ENCODE measurements at places on chromosomes 1 and 21.

GRCh38 chr1:201542309-201543035 lies 3.5 kb downstream of the NAV1 start:
- DNase-seq, result no peak

- DNase-seq, result no peak
Measured at GRCh38 chr1:97120806-97121205, 399.2 kb downstream of the PTBP2 start.

GRCh38 chr1:108531444-108531843 lies 28.5 kb upstream of the EEIG2 start:
- no peak for DNase-seq

DNA sequence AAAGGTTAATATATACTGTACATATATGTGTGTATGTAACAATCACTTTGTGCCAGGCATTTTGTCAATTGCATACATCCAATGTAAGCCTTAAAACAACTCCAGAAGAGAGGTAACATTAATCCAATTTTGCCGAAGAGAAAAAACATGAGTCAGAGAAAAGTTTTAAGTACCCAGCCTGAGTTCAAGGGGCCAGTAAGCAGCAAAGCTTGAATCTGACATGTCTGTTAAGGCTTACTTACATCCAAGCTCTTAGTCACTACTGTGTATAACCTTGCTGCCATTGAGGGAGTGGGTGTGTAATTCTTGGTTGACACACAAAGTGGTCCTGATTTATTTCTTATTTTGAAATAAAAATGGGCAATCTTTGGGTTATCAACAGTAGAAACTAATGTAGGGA lies 360.4 kb upstream of the LYPLAL1 start:
- no peak for DNase-seq

DNA sequence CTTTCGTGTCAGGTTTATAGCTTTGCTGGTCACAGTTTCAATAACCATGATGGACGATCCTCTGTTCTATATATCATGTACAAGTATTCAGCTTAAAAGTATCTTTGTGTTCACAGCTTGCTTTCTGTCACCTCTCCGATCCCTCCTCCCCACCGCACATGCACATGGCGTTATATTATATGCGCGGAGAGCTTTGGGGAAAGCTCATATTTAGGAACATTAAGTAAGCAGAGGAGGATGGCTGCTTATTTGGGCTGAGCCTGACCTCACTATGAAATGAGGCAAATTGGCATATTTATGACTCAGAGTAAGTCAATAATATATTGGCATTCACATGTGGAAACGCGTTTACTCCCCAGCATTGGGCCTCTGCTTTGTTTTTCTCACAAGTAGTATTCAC lies 360.5 kb downstream of the HLX start:
- no peak for DNase-seq

- DNase-seq, result no peak
Measured at GRCh38 chr1:106548726-106549125, 507.7 kb upstream of the PRMT6 start.

- DNase-seq, result no peak
Measured at GRCh38 chr1:212410231-212410820, 4.4 kb downstream of the PACC1 start.

DNA sequence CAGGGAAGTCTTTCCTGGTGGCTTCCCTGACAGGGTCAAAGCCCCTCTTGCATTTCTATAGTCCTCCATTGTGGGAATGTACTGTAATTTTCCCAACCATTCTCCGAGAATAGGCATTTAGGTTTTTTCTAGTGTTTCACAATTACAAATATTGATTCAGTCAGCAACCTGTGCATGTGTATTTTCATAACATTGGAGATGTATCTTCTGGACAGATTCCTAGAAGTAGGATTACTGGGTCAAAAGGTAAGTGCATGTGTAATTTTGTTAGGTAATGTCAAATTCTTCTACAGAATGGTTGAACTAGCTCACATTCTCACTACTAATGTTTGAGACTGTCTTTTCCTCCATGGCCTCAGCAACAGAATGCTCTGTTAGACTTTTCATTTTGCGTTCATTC lies 8.3 kb upstream of the PLA2G2A start:
- no peak for DNase-seq

DNA sequence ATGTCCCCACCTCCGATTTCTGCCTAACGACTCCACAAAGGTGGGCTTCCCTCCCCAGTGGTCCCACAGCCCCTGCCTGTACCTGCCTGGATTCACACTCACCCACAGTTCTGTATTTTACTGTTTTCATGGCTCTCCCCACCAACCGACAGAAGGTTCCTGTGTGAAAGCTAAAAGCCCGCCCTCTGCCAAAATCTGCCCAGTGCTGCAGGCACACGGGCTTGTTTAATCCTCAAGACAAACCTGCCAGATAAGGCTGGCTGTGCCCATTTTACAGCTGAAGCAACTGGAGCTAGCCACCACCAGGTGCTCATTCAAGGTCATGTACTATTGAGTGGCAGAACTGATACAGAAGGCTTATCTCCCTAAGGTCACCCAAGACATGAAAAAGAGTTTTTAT lies 114.5 kb downstream of the HIVEP3 start:
- no peak for DNase-seq

DNA sequence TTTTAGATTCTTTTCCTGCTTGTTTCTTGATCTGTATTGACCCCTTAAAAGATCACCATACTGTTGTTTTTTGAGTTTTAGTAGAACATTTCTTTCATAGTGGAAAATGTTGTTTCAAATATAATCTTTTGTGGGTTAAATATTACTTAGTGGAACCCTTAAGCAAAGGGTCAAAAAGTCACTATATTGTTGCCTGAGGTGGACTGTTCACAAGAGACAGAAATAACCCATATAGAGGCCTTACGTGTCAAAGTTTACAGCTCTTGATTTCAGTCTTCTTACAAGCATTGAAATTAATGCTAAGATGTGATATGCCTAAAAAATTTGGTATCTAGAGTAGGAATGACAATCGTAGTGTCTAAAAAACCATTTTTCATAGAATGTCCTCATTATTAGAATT lies 6.3 kb downstream of the DNAJB4 start:
- no peak for DNase-seq

DNA sequence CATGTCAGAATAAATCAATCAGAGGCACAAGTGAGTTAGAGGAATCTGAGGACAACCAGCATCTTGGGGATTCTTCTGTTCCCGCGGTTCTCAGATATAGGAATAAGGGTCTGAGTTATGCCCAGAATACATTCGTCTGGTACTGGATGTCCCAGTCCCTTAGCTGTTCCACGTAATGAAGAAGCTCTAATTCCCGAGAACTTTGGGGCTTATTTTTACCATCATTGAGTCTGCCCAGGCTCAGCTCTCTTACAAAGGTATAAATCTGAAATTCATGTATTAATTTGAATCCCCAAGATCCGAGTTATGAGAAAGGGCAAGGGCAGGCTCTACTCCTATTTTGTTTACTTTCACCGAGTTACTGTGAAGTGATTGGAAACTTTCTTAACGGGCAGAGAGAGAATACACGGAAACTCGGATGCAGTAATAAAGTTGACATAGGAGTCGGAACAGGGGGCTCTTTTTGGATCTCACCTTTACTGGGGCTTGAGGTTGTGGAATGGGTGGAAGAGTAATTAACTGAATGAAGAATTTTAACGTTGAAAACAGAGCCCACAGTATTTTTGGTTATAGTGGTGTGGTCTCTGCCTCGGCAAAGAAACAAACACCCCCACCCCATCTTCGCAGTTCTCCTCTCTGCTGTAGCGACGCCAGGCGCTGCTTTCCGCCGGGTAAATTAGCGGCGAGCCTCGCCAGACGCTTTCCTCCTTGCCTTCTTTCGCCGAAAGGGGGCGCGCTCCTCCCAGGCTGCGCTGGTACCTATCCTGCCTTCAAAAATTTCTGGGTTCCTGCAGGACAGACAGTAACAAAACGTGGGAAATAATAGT lies 7.1 kb downstream of the PRRX1 start:
- DNase-seq, result no peak

DNA sequence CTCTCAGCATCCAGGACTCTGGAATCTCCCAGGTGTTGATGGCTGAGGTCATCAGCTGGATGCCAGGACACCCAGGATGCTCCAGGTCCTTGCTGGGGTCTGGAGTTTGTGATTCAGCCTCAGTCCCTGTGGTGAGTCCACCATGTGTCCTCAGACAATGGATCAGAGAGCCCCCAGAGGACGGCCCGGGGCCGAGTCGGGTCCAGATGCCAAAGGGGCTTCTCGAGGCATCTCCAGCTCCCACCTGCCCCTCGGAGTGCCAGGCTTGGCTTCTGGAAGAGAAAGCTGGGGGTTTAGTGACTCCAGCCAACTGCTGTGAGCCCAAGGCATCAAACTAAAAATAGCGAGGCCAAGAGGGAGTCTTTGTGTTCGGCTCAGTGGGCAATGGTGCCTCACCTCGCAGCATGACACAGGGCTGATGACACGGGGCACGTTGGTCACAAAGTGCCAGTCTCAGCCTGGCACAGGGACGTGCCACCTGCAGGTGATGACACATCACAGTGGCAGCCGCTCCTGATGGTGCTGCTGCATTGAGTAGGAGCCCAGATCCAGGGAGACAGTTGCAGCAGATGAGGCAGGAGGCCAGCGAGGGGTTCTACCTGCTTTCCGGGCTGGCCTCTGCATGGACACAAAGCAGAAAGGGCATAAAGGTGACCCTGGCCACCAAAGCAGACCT lies 10.6 kb downstream of the PDE9A start:
- no peak for DNase-seq

- no peak for DNase-seq
Measured at GRCh38 chr1:221869779-221870178, 127.9 kb upstream of the DUSP10 start.

GRCh38 chr1:96772349-96772748 lies 50.8 kb downstream of the PTBP2 start:
- no peak for DNase-seq

Data from stimulated activated CD8-positive, alpha-beta memory T cell treated with anti-CD3 and anti-CD28 coated beads, Interleukin-7, amount 100 ng/mL, for 48 hours (primary cell).